ENCODE measurements at places on chromosomes 13 and 19. TPM values are rescaled to one million over a fixed set of nuclear protein-coding genes. Genes with fewer than 3 reads are reported as not detected.

Gene ZNF565
- 5.3 TPM for total RNA-seq

Gene PGPEP1
- 56.6 TPM for total RNA-seq

Gene LGALS7B
- total RNA-seq: 3.1 TPM

Gene KLK15
- not detected for total RNA-seq

Gene CGB8
- total RNA-seq: not detected

Gene MYBPC2
- total RNA-seq: not detected

Gene B9D2
- total RNA-seq: 12.8 TPM

Gene DCLK1
- 6.0 TPM for total RNA-seq

Gene PSG6
- not detected for total RNA-seq

Gene KCNJ14
- total RNA-seq: 1.0 TPM

Gene SMIM44
- 3.7 TPM for total RNA-seq

Gene PEAK3
- 1.0 TPM for total RNA-seq

Gene IGFL2
- not detected for total RNA-seq

Gene PLIN5
- 13.6 TPM for total RNA-seq

Gene LRRC63
- total RNA-seq: 0.69 TPM

Gene TNFSF9
- 1.2 TPM for total RNA-seq

Gene KLK6
- total RNA-seq: 1.5 TPM

Gene NOP53
- total RNA-seq: 253 TPM

Gene GPC5
- total RNA-seq: 2.2 TPM

Gene ZNF555
- total RNA-seq: 5.8 TPM

Gene IL4I1
- 0.81 TPM for total RNA-seq

Gene KDELR1
- total RNA-seq: 205 TPM

Gene CLDN10
- total RNA-seq: 85.7 TPM

Gene CNN1
- total RNA-seq: 1,051 TPM

Gene LILRB4
- 16.4 TPM for total RNA-seq

Gene PSG2
- not detected for total RNA-seq

Gene ADAMTSL5
- total RNA-seq: 4.4 TPM

Gene YIF1B
- total RNA-seq: 31.6 TPM

Gene RFPL4AL1
- total RNA-seq: not detected

Gene RASA3
- total RNA-seq: 11.7 TPM

Gene CYP2A7
- 0.72 TPM for total RNA-seq

Gene SULT2B1
- 13.1 TPM for total RNA-seq

Gene NLRP9
- not detected for total RNA-seq

Gene TPTE2
- total RNA-seq: not detected

Gene PAF1
- 50.5 TPM for total RNA-seq
